Stimulated activated CD4-positive, alpha-beta T cell treated with anti-CD3 and anti-CD28 coated beads, Interleukin-1b, Interleukin-23, amount 100 ng/mL, for 24 hours (primary cell): ENCODE measurements at places on chromosomes 5 and 9.

DNA sequence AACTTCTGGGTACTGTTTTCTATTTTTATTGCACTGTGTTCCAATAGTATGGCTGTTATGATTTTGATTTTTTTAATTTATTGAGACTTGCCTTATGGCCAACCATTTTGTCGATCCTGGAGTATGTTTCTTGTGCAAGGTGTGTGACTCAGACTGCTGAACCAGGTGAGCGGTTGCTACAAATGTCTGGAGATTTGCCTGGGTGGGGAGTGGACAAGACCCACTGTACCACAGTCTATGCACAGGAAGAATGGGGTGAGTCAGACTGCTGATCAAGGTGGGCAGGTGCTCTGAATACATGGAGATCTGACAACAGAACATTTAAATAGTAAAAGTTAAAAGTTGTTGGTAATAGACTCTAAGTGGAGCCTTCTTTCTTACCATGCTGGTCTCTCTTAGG is 609.2 kb downstream of the CSNK1G3 start:
- DNase-seq, result no peak

- no peak for DNase-seq
These were observed 14.6 kb downstream of the TRIM14 start for GRCh38 chr9:98104445-98104881.

- DNase-seq, result no peak
These were observed 142.4 kb downstream of the YIPF5 start for GRCh38 chr5:144028058-144028457.

DNA sequence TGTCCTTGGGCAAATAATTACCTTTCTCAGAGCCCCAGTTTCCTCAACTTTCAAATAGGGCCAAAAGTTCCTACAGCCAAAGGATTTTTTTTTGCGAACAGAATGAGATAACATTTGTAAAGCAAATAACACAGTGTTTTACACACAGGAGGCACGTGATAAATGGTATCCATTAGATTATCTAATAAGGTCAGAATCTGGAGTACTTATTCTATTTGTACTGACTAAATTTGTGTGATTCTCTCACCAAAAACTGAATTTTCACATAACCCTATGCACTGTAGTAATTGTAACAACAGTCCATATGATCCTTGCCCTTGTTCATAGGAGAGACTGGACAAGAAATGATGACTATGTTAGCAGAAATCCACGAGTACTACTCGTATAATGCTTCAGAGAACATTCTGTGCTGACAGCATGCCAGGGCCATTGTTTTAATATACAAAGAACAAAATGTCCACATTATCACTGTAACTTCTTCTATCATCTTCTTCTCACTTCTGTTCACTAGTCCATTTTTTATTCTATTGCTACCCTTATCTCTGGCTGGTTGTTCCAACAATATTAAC is 13.9 kb upstream of the FEM1C start:
- DNase-seq, result no peak
